CD4-positive, alpha-beta T cell treated with Interleukin-4 for 4 hours (primary cell): ENCODE measurements at places on chromosomes 13 and 19.

DNA sequence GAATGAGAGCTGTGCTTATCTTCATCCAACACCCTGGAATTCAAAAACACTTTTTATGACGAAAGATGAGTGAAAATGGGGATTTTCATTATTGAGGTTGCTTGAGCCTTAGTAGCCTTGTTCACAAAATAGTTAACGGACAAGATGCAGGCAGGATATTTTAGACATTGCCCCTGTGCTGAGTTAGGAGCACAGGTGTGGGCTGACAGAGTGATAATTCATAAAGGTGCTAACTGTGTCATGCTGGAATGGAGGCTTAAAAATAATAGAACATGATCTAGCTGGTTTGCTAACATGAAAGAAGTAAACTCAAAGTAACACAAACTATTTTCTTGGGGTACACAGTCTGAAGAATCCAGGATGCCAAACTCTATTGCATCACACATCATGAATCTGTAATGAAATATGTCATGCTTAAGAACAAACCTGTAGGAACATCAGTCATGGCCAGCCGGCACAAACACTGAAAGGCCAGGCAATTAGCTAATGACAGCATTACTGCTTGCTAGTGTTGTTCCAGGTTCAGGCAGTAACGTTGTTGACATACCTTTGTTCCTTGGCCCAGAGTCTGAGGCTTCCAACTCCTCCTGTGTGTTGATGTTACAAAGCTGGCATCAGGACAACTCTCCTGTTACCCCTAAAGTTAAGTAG lies 55.3 kb downstream of the FRY start:
- DNase-seq, result no peak

- no peak for DNase-seq
These were observed 18.6 kb upstream of the EHD2 start for GRCh38 chr19:47694466-47695273.

DNA sequence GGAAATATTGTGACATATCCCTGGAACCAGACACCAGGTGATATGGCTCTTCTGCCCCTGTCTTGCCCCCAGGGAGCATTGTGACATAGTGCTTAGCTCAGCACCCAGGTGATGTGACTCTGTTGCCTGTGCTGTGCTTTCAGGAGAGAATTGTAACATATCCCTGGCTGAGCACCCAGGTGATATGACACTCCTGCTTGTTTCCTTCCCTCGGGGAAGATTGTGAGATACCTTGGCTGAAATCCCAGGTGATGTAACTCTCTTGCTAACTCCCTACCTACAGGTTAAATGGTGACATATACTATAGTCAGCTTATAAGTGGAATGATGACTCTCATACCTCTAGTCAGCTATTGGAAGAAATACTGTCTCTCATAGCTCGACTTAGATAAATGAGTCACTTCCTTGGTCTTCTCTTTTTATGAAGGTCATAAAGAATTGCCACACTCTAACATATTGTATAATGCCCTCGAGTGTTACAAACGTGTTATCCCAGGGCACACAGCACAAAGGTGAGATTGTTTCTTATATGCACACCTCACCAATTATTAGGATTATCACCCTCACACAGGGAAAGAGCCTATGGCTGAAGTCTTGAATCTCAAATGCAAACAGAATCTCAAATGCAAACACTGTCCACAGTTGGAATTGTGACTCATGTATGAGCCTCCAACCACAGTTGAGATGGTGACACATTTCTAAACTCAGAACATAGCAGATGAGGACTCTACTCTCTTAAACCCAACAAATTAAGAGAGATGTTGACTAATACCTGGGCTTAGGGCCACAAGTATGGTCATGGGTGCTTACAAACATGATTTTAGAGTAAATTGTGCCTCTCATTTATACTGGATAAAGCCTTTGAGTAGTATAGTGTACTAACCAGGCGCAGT lies 32.7 kb upstream of the ZNF254 start:
- DNase-seq, result no peak

GRCh38 chr13:78194904-78195639 lies 276.4 kb upstream of the EDNRB start:
- no peak for DNase-seq

GRCh38 chr13:52449331-52450011 lies 963 bp downstream of the VPS36 start:
- no peak for DNase-seq

GRCh38 chr13:53408847-53409568 lies 380.4 kb downstream of the OLFM4 start:
- no peak for DNase-seq

GRCh38 chr19:51107406-51108065 lies 673 bp downstream of the CTU1 start:
- no peak for DNase-seq

- no peak for DNase-seq
These were observed 451.7 kb downstream of the EFNB2 start for GRCh38 chr13:106083620-106084350.

DNA sequence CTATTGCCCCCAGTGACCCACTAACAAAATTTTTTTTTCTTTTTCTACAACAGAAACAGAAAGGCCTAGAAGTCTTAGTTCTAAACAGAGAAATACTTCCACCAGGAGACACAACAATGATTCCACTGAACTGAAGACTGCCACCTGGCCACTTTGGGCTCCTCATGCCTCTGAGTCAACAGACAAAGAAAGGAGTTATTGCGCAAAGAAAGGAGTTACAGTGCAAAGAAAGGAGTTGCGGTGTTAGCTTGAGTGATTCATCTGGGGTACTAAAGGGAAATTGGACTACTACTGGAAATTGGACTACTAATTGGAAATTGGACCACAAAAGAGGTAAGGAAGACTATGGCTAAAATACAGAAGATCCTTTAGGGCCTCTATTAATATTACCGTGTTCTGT lies 116.6 kb downstream of the PCDH17 start:
- DNase-seq, result no peak

DNA sequence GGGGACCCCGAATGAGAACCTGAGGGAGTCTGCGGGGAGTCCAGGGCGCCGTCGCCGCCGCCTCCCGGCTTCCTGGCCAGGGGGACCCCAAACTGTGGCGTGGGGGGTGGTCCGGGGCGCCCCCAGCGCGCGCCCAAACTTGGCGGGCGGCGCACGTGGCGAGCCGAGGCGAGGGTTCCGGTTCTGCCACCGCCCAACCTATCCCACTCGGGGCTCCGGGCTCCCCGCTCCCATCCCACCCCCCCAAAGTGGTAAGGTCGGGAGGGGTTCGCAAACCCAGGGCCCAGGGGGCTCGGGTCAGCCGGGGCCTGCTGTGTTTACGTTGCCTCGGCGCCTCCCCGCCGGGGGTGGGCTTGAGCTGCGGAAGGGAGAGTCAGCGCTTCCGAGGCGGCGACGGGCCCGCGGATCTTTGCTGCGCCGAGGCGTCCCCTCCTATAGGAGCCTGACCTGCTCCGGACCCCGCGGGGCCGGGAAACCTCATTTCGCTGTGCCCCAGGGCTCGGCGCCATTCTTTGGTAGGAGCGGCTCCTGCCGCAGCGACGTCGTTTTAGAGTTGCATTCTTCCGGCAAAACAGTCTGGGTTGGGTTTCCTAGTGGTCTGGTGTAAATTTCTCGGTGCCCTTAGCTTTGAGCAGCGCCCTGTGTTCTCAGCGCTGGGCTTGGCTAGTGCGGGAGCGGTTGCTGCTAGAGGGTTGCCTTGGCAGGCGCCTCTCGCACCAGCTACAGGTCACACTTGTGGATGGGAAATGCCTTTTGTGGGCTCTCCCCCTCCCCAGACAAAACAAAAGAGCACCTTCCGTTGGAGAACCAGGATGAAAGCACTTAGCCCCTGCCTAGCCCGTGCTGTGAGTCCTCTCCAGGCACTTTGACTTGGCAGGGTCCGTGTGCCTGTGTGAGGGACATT lies 1.2 kb downstream of the DAZAP1 start:
- peak; percentile 66 for DNase-seq

- peak; percentile 40 for DNase-seq
These were observed 2.4 kb downstream of the HSPH1 start for GRCh38 chr13:31159306-31159705.

DNA sequence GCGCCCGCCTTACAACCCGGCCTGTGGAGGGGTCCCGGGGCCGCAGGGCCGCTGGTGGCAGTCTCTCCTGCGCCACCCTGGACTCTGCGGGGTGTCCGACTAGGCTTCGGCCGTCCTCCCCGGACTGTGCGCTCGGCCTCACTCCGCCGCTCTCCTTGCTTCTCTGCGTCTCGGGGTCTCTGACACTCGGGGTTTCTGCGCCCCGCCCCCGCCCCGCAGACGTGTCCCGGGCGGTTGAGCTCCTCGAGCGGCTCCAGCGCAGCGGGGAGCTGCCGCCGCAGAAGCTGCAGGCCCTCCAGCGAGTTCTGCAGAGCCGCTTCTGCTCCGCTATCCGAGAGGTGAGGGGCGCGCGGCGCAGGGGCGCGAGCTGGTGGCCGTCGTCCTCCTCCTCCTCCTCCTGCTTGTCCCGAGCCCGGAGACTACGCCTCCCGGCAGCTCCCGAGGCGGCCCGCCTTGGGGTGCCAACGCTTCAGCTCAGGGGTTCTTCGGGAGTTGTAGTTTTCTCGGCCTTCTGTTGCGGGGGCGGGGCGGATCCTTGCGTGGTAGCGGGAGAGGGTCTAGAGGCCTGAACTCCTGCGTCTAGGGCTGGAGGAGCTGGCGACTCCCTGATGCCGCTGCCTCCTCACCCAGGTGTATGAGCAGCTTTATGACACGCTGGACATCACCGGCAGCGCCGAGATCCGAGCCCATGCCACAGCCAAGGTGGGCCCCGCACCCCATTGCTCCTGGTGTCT lies 627 bp downstream of the LIN7B start:
- peak; percentile 24 for DNase-seq

DNA sequence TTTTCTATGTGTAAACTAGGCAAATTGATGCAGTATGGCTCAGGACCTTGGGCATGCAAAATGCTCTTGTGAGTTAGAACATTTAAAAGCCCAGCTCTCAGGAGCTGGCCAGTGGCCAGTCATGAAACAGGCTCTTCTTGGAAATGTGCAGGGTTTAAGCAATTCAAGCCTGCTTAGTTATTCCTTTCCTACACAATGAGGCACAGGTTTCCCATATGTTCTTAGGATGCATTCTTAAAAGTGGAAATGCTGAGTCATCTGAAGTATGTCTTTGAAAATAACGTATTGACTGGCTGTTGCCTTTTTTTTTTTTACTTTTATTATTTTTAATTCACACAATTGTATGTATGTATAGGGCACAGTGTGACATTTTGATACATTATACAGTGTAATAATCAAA lies 300.7 kb downstream of the SLC7A1 start:
- no peak for DNase-seq

DNA sequence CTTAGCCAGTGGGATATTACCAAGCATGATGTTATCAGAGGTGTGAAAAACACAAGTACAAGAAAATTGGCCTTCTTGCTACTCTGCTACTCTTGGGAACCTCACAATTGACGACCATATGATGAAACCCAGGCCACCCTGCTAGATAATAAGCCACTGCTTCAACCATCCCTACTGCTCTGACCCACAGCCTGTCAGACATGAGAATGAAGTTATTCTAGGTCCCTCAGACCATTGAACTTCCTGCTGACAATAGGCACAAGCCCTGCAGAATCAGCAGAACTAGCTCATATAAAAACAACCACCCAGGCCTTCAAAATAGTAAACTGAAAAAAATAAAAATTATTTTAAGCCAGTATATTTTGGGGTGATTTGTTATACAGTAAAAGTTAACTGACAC lies 559.9 kb downstream of the KCTD12 start:
- no peak for DNase-seq

DNA sequence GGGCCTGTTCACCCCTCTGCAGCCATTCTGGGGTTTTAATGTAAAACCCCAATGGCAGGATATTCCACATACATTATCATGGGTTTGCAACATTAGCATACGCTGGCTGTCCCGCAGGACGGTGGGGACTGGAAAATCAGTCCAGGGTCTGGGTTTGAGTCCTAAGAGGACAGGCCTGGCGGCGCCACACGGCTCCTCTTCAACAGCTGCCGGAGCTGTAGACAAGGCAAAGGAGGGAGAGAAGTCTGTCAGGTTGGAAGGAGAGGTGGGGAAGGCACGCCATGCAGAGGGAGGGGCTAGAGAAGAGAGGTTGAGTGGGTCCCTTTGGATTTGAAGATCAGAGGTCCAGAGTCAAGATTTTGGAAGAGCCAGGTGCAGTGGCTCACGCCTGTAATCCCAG lies 11.9 kb downstream of the NFKBID start:
- no peak for DNase-seq

DNA sequence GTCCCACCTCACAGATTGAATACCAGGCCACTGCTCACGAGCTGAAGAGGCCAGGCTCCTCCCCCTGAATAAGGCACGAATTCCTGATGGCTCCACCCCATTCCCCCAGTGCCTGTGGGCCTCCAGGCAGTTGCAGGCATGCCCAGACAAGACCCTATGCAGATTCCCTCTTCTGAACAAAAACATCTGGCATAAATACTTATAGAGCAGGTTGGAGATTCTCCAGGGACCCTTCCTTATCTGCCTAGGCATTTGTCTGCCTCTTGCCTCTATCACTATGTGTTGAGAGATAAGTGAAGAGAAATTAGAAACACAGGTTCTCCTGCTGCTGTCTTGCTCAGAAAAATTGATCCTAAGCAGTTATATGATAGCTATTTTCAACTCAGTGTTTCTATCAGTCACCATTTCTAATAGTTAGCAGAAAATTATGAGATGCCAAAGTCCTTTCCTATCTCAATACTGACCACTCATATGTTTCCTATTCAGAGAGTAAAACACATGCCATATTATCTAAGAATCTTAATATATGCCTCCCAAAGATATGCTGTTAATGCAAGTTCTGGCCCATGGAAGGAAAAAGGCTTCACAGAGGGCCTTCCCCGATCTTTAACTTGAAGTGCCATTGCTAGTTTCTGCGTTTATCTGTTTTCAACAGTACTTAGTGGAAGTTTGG lies 364.0 kb downstream of the KCTD12 start:
- no peak for DNase-seq

DNA sequence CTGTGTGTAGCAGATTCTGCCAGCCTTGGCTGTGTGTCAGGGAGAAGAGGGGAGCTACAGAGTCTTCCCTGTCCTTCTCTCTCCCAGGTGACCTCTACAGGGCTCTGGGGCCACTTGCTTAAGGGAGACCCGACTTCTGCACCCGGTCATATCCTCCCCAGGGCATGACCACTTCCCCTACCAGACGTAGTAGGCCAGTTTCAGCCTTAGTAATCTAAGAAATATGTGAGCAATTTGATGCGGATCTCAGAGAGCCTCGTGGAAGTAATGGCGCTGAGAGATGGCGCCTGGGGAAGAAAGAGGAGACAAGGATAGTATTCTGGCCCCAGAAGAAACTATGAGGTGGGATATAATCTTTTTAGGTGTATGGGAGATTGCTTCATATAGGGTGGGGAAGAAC lies 41.9 kb downstream of the NFIX start:
- no peak for DNase-seq

DNA sequence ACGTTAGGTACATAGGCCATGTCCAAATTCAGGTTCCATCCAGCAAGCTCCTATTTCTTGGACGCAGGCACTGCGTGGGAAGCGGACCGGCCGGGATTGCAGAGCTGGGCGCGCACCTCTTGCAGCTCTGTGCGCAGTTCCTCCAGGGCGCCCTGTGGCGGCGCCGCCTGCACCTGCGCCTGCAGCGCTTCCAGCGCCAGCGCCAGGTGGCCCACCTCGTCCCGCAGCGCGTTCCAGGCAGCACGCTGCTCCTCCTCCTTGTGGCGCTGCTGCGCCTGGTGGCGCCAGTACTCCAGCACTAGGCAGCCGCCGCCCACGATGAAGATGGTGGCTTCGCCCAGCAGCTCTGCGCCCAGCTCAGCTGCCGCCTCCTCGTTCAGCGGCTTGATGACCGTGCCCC lies 31.1 kb downstream of the OPA3 start:
- DNase-seq, result no peak

- DNase-seq, result no peak
These were observed 537.0 kb upstream of the SPRY2 start for GRCh38 chr13:80877944-80878241.
